Activated naive CD4-positive, alpha-beta T cell treated with anti-CD3 and anti-CD28 coated beads, Interleukin-2, amount 10 ng/mL, durations not matched to agents 7 days and 5 days (primary cell): ENCODE measurements at places on chromosomes 12 and 14.
A peak's percentile ranks its signal among the peaks of the same experiment; 100 is the strongest.

- no peak for DNase-seq
Observed at GRCh38 chr14:81682134-81682533, 148.5 kb upstream of the SEL1L start.

GRCh38 chr14:99982537-99983250 is 82.5 kb upstream of the EVL start:
- DNase-seq: peak; percentile 71

DNA sequence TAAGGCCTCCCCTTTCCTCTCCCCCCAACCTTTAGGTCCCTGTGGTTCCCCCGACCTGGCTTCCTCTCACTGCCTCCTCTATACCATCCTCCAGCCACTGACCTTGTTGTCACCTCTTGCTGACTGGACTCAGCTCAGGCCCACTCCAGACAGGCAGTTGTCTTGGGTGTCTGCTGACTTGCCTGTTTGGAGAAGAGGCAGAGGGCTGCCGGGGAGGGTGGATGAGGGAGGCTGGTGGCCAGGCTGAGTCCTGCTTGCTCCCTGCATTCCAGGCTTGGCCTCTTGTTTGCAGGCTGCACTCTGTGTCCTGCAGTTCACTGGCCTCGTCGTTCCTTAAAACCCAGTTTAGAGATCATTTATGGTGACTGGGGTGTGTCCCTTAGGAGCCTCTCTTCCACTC is 31.0 kb upstream of the RD3L start:
- no peak for DNase-seq

- DNase-seq: no peak
Observed at GRCh38 chr14:96265383-96266095, 9.5 kb downstream of the BDKRB1 start.

DNA sequence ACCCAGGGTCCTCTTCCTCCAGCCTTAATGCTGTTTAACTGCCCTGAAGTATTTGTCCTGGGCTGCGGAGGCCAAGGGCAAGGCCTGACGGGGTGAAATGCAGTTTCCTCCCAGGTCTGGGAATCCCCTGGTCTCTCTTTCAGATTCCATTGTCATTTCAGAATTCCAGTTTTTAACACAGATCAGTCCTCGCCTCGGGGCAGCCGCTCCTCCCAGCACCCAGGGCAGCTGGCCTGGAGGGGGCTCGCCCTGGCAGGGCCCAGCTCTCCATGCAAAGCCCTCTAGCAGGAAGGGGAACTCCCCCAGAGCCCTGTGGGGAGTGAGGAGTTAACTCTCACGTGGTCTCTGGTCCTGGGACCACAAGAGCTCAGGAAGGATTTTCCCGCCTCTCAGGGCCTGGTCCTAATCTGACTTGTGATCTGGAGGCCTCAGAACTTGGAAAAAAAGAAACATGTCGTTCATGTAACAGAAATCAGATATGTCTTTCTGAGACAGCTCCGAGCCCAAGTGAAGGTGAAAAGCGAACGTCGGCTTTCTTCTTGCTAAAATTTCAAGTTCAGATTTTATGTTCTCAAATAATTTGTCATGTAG is 265.6 kb upstream of the SFSWAP start:
- DNase-seq: no peak

DNA sequence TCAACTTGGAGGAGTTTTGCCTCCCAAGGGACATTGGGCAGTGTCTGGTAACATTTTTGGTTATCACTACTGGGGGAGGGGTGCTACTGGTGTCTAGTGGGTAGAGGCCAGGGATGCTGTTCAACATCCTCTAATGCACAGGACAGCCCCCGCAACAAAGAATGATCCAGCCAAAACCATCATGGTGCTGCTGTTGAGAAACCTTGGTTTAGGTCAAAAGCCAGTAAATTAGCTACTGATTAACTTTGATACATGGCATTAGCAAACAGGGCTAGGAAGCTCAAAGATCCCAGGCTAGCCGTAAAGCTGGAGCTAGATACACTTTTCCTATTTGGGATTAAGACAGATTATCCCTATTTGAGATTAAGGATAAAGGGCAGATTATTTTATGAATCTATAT is 8.8 kb downstream of the ALKBH2 start:
- DNase-seq: no peak

- no peak for DNase-seq
Observed at GRCh38 chr12:104596134-104596799, 139.5 kb downstream of the CHST11 start.

GRCh38 chr12:117580015-117580717 is 218.7 kb upstream of the NOS1 start:
- no peak for DNase-seq

DNA sequence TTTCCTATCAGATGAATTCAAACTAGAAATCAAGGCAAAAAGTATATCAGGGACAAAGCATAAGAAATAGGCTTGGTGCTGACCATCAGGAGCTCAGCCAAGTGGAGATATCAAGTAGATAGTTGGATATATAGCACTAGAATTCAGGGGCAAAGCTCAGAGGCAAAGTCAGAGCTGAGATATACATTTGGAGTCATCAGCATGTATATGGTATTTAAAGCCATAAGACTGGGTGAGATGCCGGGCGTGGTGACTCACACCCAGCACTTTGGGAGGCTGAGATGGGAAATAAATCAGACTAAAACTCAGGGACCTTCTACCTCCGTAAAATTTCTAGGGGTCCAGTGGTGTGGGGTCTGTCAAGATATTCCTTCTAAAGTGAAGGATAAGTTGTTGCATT is 38.9 kb upstream of the LIMA1 start:
- DNase-seq: no peak

DNA sequence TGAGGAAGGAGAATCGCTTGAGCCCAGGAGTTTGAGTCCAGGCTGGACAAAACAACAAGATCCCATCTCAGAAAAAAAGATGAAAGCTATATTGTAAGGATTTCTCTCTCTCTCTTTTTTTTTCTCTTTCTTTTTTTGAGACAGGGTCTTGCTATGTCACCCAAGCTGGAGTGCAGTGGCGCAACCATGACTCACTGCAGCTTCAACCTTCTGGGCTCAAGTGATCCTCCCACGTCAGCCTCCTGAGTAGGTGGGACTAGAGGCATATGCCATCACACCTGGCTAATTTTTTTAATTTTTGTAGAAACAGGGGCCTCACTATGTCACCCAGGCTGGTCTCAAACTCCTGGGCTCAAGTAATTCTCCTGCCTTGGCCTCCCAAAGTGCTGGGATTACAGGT is 5.8 kb upstream of the MRPL42 start:
- DNase-seq: no peak

DNA sequence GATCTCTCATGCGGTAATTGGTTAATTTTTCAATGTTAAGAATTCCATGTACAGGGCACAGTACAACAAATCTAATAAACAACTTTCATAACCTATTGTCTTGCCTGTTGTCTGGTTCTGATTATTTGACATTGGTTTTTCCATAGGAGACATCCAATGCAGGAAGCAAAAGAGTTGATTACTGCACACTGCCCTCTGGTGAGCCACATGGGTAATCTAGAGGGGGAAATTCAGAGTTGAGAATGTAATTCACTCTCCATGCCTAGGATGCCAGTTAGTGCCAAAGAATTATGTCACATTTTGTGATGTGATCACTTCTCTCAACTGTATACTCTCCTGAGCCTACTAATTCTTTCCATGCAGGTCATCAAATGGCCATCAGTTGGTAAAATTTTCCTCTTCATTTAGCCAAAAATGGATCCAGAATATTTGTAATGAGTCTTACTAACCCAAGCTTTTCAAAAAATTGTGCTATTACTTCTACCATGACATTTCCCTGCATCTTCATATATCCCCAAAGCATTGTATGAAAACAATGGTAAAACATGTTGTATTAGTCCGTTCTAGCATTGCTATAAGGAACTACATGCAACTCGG is 17.7 kb upstream of the CCDC91 start:
- DNase-seq: peak; percentile 24

DNA sequence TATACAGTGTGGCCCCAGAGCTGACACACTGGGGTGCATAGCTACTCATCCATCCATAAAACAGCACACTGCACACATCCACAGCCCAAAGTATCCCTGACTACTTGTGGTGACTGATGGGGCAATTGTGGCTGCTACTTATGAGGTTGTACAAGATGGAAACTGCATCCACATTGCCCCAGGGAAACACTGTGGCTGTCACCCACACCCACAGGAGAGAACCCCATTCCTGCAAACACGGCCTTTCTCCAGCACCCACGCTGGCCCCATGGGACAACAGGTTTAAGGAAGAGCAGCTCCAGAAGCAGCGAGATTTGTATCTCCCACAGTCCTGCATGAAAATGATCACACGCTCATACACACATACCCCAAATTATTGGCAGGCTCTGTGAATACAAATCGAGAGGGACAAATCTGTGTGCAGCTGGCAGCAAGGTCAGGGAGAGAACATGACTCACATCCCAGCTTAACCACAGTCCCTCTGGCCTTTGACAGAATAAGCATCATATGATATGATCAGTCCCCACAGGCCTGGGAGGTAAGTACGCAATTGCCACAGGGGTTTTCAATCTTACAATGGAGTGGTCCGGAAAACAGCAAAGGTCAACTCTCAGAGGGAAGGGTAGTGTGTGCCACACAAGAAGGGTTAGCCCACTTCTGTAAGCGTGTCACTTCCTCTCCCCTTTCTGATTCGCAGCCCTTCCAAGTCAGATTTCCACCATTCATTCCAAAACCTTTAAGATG is 61.9 kb downstream of the ESR2 start:
- DNase-seq: no peak

DNA sequence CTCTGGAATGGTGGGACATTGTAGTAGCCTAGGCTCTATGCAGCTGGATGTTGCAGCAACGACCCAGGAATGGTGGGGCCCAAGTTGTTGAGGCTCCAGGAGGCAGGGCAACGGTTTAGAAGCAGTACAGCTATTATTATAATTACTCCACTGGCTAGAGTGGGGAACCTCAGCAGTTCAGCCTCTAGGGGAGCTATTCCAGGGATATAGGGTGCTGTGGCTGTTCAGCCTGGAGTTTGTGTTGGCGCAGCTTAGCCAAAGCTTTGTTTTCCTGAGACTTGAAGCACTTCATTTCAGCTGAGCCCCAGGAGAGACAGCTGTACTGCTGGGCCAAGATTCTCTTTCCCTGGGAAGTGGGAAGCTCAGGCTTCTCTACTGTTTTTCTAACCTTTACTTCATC is 1023.0 kb upstream of the ATXN7L3B start:
- no peak for DNase-seq

DNA sequence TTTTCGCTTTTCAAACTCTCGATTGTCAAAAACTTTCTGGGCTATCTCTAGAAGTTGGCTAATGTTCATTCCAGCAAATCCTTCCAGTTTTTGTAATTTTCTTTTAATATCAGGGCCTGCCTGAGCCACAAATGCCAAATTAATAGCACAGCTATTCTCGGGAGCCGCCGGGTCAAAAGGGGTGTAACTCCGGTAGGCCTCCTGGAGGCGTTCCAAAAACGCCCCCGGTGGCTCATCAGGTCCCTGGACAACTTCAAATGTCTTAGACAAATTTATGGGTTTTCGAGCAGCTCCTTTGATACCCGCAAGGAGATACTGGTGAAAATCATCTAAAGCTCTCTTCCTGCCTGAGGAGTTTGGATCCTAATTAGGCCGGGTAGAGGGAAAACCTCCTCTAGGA is 117.9 kb upstream of the PZP start:
- no peak for DNase-seq

DNA sequence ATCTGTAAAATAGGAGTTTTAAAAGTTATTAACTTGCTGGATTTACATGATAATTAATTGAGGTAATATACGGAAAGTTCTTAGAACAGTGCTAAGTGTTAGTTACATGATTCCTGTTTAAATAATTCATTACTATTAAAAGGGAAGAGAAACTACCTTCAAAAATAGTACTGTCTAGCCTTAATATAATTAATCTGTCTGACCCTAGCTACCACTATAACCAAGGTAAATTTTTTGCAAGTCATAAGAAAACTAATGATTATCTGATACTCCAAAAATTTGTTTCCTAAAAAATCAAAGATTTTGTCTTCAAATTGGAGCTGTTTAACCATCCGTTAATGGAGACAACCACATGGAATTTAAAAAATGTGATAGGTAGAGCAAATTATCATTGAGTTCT is 294.3 kb upstream of the FBXO33 start:
- no peak for DNase-seq

DNA sequence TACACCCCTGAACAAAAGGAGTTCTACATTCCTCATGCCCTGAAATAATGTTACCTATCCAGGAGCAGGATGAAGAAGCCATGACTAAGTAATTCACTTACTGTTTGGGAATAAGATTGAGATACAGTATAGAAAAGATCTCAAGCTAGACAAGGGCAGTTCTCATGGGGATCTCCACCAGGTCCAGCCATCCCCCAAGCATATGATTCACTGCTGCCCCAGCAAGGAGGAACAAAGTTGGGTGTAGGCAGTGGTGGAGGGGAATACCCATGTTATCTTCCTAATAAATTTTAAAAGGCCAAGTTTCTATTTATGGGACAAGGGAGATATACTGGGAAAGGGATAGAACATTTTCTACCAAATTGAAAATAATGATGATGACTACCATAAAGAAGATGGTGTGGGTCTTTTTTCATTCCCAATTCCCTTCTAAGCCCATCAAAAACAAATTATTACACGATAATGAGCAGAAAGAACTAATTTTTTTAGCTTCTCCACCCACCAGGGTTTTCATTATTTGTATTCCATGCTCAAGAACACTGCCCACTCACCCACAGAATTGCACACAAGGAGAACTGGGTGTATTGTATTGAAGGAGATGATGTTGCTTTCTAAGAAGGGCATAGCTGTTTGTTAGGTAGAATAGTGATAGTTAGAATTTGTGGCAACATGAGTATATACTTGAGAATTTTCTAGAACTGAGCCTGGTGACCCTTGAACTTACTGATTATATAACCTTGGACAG is 204.6 kb downstream of the BTG1 start:
- DNase-seq: no peak

DNA sequence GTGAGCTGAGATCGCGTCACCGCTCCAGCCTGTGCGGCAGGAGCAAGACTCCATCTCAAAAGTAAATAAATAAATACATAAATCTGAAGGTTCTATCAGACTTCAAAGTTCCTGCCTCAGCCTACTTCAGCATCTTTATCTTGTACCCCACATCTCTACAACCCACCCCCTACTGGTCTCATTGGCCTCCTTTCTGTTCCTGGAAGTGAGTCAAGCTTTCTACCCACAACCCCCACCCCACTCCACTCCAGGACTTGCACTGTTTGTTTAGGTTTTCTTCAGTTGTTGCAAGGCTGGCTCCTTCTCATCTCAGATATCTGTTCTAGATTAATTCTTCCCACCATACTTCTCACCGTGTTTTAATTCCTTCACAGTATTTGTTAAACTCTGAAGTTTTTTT is 714 bp upstream of the PSMC6 start:
- peak; percentile 58 for DNase-seq

- no peak for DNase-seq
Observed at GRCh38 chr14:61368781-61369453, 47.5 kb downstream of the PRKCH start.
